Kidney epithelial cell (primary cell): ENCODE measurements at places on chromosomes 3 and 15.

GRCh38 chr3:41508063-41508696, 308.9 kb downstream of the CTNNB1 start:
- no peak for DNase-seq

- DNase-seq = no peak
These were observed 10.1 kb upstream of the LRRC15 start for GRCh38 chr3:194379651-194380050.

DNA sequence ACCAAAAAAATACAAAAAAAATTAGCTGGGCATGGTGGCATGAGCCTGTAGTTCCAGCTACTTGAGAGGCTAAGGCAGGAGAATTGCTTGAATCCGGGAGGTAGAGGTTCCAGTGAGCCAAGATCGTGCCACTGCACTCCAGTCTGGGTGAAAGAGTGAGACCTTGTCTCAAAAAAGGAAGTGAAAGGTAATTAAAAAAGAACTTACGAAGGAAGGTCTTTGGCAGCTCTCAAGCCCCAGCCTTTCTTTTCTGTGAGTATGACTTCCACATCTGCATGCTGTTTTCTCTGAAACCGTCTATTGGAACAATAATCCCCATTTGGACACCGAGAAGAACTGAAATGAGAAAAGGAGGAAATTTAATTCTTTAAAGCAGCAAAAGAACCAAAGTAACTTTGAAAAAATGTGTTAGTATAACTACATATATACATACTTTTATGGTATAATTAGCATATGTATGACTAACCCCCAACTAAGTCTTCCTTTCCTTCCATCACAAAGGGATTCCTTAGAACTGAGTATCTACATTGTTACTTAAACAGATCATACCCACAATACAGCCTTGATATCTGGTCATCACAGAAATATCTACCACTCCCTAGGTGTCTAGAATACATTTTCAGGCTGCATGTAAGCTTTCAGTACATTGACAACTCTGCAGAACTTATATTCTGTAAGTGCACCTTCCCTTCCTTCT, 50.1 kb downstream of the SETD2 start:
- peak; percentile 14 for DNase-seq

- DNase-seq = no peak
These were observed 934.0 kb downstream of the VGLL3 start for GRCh38 chr3:86056962-86057361.

DNA sequence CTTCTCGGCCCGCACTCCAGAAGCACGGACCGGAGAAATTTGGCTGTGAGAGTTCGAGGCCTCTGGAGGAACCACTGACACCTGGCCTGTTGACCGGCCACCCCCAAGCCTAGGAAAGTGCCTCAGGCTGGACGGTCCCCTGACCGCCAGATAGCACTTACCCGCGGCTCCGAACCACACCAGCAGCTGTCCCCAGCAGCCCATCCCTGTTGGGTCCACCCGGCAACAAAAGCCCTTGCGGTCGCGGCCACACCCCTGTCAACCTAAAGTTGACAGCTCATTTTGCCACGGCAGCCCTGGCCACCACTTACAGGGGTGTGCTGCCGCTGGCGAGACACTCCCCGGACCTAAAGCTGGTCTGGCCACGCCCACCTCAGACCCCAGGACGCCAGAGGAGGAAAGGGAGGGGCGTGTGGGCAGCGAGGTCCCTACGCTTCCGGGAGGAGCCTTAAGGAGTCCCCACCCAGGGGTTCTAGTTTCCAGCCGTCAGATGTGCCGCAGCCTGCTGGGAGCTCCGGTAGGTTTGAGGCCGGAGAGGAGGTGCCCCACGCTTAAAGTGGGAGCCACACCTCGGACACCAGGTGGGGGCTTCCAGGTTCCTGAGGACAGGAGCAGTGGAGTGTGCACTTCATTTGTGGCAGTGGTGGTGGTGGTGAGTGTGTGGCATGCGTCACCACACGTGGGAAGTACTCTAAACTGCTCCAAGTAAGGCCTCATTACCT, at the start of gene LTK:
LTK (minus strand) TSS at position 322 of the 722 bp plus-strand sequence; CDS start at position 204, 118 bp downstream.
- no peak for DNase-seq

DNA sequence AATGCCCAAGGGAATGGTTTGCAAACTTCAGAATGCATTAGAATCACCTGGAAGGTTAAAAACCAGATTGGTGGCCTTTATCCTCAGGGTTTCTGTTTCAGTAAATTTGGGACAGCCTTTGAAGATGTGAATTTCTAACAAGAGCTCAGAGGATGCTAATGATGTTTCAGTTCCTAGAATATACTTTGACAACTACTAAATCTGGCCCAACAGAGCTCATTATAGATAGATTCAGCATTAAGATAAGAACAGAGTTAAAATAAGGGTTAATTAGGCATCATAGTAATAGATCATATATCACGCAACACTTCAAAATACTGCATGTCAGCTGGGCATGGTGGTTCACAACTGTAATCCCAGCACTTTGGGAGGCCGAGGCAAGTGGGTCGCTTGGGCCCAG, 9.3 kb upstream of the KPNA4 start:
- DNase-seq = no peak

DNA sequence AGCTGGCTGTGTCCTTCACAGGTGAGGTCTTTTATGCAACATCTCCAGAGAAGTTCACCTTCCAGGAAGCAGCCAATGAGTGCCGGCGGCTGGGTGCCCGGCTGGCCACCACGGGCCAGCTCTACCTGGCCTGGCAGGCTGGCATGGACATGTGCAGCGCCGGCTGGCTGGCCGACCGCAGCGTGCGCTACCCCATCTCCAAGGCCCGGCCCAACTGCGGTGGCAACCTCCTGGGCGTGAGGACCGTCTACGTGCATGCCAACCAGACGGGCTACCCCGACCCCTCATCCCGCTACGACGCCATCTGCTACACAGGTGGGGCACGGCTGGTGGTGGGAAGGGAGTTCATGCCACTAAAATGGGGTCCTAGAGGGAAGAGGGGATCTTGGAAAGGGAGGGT, 40.1 kb downstream of the ACAN start:
- no peak for DNase-seq

GRCh38 chr3:152365766-152366593, 97.3 kb downstream of the MBNL1 start:
- no peak for DNase-seq

- no peak for DNase-seq
These were observed 15.4 kb downstream of the BCL2L10 start for GRCh38 chr15:52097180-52097579.

GRCh38 chr3:13451301-13451673, 28.8 kb upstream of the HDAC11 start:
- DNase-seq = no peak

GRCh38 chr3:46272028-46272451, 29.8 kb downstream of the CCR3 start:
- DNase-seq = no peak

DNA sequence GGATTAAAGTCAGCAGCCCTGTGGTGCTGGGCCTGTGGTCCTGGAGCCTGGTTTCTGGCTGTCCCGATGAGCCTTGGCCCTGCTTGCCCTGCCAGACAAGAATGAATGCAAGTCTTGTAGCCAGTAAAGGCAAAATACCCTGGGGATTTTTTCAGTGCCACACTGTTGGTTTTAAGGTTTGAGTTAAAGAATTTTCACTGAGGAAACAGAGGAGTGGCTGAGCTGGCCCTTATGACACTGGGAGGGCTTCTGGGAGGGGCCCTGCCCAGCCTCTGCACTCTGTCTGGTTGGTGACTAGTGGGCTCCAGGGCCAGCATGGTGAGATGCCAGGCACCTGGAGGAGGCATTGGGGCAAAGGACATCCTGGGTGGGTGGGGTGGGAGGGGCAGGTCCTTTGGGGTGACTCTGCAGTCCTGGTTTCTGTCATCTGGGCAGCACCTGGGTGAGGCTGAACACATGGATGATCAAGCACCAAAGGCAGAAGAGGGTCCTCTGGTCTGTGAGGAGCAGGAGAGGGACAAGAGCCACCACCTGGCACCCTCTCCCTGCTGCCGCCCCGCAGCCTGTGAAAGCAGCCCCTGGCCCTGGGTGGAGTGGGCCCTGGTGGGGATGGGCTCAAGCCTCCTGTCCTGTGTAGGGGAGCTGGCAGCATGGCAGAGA, 12.5 kb upstream of the PLA2G4E start:
- no peak for DNase-seq

GRCh38 chr15:70271422-70272088, 173.8 kb upstream of the TLE3 start:
- peak; percentile 96 for DNase-seq

GRCh38 chr3:20320489-20320888, 134.5 kb upstream of the SGO1 start:
- no peak for DNase-seq

DNA sequence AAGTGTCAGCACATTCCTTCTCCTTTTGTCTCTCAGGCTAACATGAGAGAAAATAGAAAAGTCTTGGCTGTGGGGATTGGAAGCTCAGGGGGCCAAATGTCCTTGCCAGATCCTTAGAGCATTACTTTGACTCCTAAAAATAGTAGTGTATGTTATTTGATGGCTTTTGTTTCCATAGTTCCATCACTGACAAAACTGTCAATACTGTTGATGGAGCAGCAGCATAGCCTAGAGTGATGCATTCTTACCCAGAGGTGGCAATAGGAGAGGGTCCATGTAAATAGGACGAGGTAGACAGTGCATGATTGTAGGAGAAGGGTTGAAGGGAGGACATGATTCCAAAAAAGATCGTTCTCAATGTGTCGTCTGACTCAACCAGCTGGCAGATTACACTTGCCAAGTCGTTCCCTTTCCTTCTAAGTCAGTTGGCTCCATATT, 282.7 kb upstream of the TPRG1 start:
- DNase-seq = no peak

GRCh38 chr3:140219923-140220452, 285.0 kb downstream of the CLSTN2 start:
- DNase-seq = no peak

DNA sequence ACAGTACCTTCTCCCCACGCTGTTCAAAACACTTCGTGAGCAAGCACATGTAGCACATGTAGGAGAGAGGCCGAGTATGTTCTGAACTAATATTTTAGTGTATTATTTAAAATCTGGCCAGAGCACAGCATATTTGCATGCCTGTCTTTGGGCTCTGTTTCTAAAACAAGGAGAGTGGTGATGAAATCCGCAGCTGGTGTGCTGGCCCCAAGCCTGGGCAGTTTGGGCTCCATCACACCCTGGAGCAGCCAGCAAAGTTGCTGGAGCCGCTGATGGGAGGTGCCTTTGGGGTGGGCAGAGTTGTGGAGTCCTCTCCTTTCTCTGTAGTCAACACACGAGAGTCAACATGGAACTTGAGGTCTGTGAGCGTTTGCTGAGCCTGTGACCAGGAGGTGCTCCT, 116.6 kb downstream of the SLCO3A1 start:
- no peak for DNase-seq

- peak; percentile 93 for DNase-seq
These were observed 214.8 kb downstream of the FMN1 start for GRCh38 chr15:32979710-32980109.

DNA sequence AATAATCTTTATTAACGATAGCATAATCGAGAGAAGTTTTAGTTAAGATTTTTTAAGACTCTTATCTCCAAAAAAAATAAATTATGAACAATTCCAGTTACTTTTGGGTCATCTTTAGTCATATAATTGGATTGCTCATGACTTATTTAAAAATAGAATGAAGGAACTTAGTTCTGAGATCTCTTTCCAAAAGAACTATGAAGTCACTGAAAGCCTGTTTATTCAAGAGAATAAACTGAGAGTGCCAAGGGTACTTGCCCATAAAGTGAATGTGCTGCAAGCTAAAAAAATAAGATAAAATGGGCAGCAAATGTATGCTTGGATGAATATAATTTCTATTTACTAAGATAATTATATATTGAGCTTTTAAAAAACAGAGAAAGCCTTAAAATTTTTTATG, 176.5 kb upstream of the PLSCR5 start:
- DNase-seq = no peak

- no peak for DNase-seq
These were observed 11.4 kb downstream of the PAK6 start for GRCh38 chr15:40250304-40250656.

GRCh38 chr3:75237477-75237876, 426.7 kb upstream of the FRG2C start:
- DNase-seq = no peak

- DNase-seq = no peak
These were observed 67.9 kb downstream of the ULK4 start for GRCh38 chr3:41893977-41894376.

GRCh38 chr3:177378168-177378567, 180.9 kb upstream of the TBL1XR1 start:
- DNase-seq = no peak

GRCh38 chr3:71578054-71578751, 5.3 kb downstream of the FOXP1 start:
- DNase-seq = no peak

GRCh38 chr3:8152821-8153418, 348.7 kb upstream of the LMCD1 start:
- DNase-seq = no peak

DNA sequence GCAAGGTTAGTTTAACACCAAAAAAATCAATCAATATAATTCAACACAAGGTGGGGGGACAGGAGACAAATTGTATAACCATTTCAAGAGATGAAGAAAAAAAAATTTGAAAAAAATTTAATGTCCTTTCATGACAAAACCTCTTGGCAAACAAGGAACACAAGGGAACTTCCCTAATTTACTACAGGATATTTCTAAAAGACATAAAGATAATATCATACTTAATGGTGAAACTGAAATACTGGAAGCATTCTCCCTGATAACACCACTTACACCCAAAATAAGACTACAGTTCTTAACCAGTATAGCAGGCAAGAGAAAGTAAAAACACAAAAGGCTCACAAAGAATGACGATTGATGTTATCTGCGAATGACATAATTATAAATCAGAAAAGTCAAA, 44.7 kb downstream of the IFT57 start:
- DNase-seq = no peak

- no peak for DNase-seq
These were observed 25.0 kb downstream of the PIF1 start for GRCh38 chr15:64800476-64800875.

DNA sequence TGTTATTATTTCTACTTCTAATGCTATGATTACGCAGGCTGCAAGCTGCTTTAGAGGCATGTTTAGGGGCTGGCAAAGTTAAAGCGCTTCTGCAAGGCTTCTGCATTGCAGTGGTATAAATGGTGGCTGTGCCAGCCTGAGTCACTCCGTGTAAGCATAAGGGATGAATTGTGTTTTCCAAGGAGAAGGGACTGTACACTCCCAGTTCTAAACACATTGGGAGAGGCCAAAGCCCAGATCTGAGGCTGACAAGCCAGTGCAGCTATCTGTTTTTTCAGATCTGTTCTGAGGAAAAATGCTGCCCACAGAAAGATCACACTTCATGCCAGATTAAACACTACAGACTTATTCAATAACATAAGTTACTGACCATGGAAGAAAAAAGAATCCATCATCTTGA, 83.8 kb downstream of the PRICKLE2 start:
- no peak for DNase-seq
